ENCODE measurements at places on chromosomes 6 and 20.

DNA sequence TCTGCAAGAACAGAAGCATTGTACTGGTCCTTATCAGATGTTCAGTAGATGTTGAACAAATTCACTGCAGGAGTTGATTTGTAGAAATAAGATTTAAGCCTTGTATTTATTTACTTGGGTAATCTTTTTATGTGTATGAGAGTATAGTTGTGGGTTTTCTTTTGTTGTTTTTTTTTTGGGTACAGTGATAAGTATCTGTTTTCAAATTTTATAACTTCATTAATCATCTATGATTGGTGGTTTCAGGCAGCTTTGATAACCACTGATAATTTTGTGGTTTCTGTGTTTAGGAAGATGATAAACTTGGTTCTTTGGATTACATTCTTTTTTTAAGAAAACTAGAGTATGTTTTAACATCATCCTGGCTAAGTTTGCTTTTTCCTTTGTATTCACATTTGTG lies 2.8 kb downstream of the AFDN start:
- no peak for DNase-seq

DNA sequence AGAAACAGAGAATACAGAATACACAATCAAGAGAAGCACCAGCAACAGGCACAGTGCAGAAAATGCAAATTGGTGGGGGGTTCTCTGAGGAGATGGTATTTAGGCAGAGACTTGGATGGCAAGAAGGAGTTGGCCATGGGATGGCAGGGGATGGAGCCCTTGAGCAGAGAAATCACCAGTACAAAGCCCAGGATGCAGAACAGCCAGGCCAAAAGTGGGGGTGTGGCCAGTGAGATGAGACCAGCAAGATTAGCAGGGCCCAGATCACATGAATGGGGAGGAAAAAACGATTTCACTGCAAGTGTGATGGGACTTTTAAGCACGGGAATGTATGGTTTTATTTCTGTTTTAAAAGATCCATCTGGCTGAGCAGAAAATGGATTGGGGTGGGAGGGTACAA lies 63.4 kb downstream of the TRAM2 start:
- DNase-seq: no peak

DNA sequence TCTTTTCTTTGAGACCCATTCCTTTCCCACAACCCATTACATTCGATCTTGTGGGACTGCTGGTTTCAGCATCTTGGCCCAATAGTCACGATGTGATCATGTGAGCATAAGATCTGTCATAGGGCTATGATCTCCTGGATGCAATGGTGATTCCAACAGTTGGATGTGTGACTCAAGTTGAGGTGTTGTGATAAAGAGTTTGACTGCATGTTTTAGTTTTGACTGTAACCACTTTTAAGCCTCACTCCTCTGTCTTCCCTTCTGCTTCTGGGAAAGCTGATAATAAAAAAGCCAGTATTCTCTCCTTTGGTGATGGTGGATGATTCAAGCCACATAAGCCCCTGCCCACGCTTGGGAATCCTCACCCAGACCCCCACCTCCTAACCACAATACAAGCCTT lies 117.0 kb upstream of the ASCC3 start:
- DNase-seq: no peak

GRCh38 chr20:63967330-63968135 lies 2.2 kb downstream of the ZNF512B start:
- DNase-seq: no peak

- no peak for DNase-seq
Observed at GRCh38 chr6:116408491-116408890, 37.7 kb downstream of the DSE start.

DNA sequence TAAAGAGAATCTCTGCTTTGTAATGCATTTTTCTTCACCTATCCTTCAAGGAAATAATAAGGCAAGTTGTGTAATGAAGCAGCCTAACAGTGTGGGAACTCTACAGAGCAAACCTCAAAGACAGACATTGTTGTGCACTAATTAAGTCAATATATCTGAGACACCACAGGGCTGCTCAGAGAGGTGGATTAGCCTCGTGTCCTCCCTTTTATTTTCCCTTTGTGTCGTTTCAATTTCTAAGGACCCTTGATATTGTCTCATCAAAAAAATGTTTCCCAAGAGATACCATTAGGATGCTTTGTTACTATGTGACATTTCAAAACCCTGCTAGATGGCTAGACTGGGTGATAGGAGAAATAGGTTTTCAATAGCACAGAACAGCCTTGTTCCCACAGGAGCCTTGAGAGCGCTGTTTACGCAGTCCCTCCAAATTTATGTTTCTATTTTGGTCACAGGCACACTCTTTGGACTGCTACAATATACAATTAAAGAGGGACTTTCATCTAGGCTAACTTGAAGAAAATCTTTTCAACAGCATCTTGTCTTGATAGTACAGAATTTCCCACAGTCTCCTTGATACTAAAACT lies 23.1 kb downstream of the UBE3D start:
- DNase-seq: no peak

GRCh38 chr6:149963462-149964307 lies at the start of gene ULBP1:
Gene ULBP1, plus strand, starts transcription at chr6:149963943. Its CDS starts 107 bp downstream, at chr6:149964050.
- peak; percentile 80 for DNase-seq

DNA sequence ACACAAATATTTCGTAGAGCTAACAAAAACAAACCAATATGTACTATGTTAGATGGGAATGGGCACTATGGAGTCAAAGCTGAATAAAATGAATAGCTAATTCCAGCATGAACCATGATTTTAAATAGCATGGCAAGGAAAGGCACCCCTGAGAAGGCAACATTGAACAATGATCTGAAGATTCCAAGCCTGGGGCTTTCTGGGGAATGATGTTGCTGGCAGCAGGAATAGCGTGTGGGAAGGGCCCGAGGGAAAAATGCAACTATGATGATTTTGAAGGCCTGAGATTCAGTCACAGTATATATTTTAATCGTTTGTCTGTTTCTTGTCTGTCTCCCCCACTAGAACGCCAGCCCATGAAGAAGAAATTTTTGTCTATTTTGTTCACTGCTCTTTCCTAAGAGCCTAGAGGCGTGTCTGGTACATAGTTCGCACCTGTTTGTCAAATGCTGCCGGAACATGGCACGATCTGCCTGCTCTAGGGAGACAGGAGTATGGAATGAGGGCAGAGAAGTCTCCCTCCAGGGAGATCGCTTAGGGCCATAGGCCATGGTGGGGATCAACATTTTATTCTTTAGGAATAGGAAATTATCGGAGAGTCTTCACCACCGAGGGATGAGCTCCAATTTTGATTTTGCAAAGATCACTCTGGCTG lies 84.8 kb upstream of the EYA2 start:
- no peak for DNase-seq

- no peak for DNase-seq
Observed at GRCh38 chr6:29439006-29439405, at the start of gene OR10C1. Gene OR10C1, plus strand, starts transcription at chr6:29439306. Its CDS starts 710 bp downstream, at chr6:29440016.

- no peak for DNase-seq
Observed at GRCh38 chr6:100343316-100344077, 121.2 kb downstream of the SIM1 start.

DNA sequence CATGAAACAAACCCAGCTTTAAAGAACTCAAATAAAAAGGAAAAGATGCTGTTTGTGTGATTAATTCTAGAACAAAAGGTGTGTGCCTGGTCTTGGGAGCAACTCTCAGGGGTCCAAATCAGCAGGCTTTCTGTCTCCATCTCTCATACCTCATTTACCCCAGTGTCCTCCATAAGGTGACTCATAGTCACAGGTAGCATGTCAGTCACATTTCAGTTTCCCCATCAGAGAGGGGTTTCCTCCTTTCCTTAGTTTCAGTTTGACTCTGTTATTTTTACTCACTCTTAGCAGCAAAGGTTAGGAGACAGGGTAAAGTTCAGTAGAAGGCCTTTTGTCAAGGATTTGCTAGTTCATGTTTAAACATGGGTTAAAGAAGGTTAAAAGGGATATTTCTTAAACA lies 46.2 kb downstream of the OGFRL1 start:
- no peak for DNase-seq

GRCh38 chr6:37816599-37817375 lies 2.7 kb upstream of the ZFAND3 start:
- DNase-seq: no peak

- peak; percentile 97 for DNase-seq
Observed at GRCh38 chr6:5003604-5004372, at the start of gene RPP40. Gene RPP40, minus strand, starts transcription at chr6:5004037. Its CDS starts 35 bp downstream, at chr6:5004002.

- DNase-seq: no peak
Observed at GRCh38 chr20:14470977-14471661, 133.7 kb upstream of the FLRT3 start.

DNA sequence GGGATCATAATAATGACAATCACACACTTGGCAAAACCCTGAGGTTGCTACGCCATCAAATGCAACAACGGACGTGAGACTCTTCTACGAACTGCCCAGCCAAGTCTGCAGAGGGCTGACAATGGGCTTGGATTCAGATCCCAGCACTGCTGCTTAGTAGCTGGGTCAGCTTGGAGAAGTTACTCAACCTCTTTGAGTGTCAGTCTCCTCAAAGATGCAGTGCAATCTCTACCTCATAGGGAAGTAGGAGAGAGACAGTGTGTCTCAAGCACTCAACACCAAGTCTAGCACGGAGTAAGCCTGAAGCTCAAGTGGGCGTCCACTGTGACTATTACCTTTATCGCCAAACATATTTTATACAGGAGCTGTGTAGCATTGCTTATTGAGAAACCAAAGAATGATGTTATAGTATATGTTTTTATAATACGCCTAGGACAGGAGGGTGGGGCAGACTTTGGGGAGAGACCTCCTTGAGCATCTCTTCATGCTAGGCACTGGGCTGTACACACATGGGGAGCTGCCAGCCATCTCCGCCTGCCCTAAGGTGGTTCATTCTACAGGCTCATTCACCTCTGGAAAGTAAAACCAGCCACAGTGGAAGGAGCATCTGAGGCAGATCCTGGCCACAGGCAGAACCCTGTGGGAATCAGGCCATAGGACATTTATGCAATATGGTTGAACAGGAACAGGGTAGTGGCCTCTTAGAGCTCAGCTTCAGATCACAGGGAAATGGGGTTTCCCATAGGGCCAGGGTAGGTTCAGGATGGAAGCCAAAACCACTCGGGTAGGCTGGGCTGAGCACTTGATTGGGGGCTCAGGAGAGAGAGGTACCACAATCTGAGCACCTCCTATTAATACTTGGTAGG lies 160.2 kb downstream of the MRPL14 start:
- no peak for DNase-seq

DNA sequence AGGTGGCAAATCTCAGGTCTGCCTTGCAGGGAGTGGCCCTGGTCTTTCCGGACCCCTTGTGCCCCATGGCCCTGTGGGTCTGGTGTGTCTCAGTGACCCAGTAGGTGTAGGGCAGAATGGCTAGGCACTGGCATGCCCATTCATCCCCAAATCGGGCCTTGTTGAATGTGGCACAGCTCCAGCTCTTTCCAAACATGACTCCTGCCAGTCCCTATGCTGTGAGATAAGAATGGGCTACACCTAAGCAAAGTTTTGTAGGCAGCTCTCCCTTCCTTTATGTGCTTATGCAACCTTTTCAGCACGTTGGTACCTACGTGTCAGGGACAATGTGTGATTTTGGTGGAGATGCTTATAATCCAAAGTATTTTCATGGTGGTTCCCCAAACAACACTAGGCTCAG lies 33.9 kb downstream of the FOXO3 start:
- DNase-seq: no peak

- DNase-seq: no peak
Observed at GRCh38 chr20:3472105-3472504, 1.3 kb downstream of the ATRN start.

DNA sequence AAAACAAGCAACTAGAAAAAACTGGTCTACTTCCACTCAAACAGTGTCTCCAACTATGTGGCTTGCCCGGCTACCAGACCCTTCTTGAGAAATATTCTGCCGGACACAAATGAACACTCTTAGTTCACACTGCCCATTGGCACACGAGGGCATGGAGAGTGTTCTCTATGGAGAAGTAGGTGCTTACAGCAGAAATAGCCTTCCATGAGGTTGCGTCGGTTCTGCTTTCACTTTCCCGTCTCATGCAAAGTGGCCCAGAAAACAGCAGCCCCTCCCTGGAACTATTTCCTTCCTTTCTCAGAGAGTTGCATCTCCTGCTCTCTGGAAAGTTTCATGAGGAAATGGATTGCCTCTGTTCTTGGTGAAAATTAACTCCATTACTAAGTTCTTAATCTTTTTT lies 9.5 kb upstream of the HLA-DOA start:
- DNase-seq: peak; percentile 54

DNA sequence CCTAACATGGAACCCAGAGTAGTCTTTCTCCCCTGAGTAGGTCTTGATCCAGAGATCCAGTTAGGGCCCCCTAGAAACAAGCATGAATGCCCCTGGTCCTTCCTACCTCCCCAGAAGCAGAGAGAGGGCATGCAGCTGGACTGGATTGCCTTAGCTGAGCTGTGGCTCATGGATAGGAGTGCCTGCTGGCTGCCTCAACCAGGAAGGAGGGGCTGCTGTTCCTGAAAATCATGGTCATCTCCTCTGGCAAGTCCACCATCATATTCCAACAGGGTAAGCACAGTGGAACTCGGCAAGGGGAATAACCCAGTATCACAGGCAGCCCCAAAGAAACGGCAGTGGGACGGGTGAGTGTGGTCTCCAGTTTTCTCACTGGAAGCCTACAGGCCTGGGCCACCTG lies 53.1 kb upstream of the ENTPD6 start:
- DNase-seq: no peak

- no peak for DNase-seq
Observed at GRCh38 chr6:137805622-137806021, 61.4 kb upstream of the TNFAIP3 start.

Measured in activated T-helper 1 cell treated with anti-CD3 and anti-CD28 coated beads, Interleukin-12 subunit alpha, Interleukin-12 subunit beta, Interleukin-2, Interleukin-4 antibody, amounts not matched to agents 30 ng/mL and 10 ng/mL and 1 ng/mL, durations not matched to agents 14 hours and 24 hours and 36 hours (primary cell).